Heart right ventricle (tissue), 16 donors: ENCODE measurements at places on chromosomes 1 and 21.

DNA sequence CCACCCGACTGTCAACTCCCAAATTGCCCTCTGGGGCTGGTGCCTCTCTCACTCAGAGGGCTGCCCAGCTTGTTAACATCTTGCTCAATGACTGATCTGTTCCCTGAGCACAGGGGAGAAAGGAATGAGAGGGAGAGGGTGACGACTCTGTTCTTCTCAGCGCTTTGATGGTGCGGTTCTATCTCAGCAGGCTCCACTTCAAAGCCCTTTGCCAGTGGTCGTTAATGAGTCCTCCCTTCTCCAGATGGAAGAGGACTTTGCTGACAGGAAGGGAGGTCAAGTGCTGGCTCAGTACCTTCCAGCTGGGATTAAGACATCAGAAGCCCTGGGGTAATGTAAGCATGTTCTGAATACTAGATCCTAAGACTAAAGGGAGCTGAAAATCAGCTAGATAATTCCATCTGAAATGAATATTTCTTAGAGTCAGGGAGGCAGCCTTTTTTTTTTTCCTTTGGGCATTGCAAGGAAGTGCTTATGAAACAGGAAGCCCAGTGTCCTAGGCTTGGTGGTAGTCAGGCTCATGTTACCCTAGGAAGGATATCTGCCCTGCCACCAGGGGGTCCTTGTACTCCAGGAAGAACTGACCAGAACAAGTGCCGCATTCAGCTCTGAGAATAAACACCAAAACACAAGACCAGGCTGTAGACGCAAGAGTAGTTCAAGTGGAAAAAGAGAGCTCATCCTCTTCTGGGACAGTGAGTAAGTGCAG is 4.7 kb downstream of the FMOD start:
- DNase-seq: no peak

- DNase-seq: no peak
These were observed 46.2 kb downstream of the PLPP3 start for GRCh38 chr1:56533197-56533596.

GRCh38 chr21:20882462-20883407 is 115.5 kb upstream of the NCAM2 start:
- DNase-seq: no peak

GRCh38 chr1:247212627-247213617 is 41.1 kb upstream of the ZNF124 start:
- DNase-seq: no peak

DNA sequence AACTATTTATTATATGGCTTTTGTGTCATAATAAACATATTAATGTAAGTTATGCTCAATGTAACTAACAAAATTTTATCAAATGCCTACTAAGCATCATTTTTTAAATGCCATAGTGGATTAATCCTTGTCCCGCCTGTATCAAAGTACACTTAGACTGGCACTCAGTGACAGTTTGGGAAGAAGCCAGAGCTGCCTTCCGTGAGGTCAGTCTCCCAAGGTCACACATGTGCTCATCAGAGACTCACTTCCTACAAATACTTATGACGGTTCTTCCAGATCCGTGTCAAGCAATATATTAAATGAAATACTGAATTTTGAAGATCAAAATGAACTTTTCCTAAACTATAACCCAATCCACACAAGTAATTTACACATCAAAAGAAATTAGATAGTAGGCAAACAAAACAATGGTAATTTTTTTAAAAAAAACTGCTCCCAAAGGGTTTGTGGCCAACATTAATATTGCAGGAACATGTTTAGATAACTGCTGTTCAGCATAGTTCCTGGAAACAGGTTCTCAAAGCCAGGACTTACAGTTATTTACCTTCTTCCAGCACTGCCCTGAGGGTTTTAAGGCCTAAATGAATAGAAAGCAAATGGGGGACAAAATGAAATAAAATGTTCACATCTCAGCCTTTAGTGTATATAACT is 27.2 kb downstream of the WLS start:
- DNase-seq: peak; percentile 30

DNA sequence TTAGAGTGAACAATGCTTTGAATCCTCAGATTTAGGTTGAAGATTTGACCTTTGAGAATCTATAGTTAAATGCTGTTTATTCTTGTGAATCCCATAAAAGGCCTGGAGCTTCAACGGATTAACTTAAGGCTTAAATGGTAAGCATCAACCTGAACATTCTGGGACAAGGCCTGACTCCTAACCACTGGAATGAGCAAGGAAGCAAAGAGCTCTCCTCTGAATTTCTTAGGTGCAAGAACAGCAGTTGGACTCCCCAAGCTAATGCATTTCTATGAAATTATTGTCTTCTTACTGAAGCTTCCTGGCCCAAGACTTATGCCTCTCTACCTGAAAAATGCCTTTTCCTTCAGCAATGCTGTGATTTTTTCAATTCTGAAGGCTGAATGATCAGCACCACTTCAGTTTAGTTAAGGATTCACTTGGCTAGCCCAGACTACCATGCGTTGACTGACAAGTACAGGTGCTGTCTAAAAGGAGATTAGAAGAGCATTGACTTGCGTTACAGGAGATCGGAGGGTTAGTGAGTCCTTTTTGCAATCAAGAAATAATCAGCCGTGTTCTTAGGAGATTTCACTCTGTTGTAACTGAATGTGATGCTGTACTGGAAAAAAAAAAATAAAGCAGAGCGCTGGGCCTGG is 178.5 kb downstream of the ZC3H11B start:
- DNase-seq: no peak

- peak; percentile 75 for DNase-seq
These were observed 36.6 kb downstream of the PLXNA2 start for GRCh38 chr1:208207388-208208131.

GRCh38 chr1:57832612-57833011 is 408.8 kb upstream of the DAB1 start:
- DNase-seq: no peak

- DNase-seq: no peak
These were observed 5.8 kb downstream of the TTC22 start for GRCh38 chr1:54795356-54795665.

DNA sequence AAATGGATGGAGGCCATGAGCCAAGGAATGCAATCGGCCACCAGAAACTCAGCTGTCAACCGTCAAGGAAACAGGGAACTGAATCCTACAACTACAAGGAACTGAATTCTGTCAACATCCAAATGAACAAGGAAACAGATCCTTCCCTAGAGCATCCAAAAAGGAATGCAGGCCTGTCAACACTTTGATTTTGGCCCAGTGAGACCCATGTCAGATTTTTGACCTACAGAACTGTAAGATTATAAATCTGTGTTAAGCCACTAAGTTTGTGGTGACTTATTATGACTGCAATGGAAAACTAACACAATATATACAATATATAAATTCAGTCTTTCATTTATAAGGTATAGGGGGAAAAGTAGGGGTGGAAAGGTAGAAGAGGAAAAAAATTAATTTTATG is 55.3 kb downstream of the SHCBP1L start:
- no peak for DNase-seq

DNA sequence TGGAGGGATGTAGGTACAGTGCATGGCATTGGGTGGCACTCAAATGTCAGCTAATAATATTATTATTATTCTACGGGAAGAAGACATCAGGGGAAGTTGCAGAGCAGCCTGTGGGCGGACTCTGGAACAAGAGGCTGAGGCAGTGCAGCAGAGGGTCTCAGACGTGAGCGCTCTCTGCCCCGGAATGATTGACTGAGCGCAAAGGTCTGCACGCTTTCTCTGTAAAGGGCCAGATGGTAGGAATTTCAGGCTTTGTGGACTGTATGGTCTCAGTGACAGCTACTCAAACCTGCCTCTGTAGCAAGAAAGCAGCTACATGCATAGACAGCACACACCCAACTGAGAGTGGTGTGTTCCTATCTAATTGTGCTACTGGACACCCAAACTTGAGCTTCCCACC is 29.6 kb upstream of the VPS13D start:
- no peak for DNase-seq

- no peak for DNase-seq
These were observed 42.2 kb downstream of the RNF220 start for GRCh38 chr1:44447051-44447810.

- no peak for DNase-seq
These were observed 7.0 kb downstream of the KRTAP15-1 start for GRCh38 chr21:30447056-30447455.

- DNase-seq: peak; percentile 67
These were observed 88.3 kb upstream of the NGF start for GRCh38 chr1:115426231-115426771.

DNA sequence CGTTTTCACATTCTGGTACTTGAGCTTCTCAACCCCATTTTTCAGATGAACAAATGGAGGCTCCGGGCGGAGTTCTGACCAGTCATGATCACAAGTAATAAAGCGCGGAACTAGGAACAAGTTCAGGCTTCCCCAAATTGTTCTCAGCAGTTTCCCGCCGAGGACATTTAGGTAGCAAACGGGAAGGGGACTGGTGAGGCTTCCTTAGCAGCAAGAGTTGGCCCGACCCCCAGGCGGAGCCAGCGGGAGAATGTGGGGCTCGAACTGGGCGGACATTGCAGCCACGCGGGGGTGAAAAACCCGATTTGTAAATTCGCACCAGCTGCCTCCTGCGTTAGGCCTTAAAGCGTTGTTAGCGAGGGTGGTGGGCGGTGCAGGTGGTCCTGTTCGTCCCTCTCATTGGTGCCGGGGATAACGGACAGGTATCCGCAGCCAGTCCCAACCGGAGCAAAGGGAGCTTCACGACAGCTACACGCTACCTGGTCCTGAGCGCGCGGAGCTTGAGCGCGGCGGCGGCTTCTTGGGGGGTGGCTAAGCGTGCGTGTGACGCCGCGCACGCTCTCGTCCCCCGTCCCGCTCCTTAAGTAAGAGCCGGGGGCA is 15.3 kb downstream of the SEMA6C start:
- peak; percentile 76 for DNase-seq

DNA sequence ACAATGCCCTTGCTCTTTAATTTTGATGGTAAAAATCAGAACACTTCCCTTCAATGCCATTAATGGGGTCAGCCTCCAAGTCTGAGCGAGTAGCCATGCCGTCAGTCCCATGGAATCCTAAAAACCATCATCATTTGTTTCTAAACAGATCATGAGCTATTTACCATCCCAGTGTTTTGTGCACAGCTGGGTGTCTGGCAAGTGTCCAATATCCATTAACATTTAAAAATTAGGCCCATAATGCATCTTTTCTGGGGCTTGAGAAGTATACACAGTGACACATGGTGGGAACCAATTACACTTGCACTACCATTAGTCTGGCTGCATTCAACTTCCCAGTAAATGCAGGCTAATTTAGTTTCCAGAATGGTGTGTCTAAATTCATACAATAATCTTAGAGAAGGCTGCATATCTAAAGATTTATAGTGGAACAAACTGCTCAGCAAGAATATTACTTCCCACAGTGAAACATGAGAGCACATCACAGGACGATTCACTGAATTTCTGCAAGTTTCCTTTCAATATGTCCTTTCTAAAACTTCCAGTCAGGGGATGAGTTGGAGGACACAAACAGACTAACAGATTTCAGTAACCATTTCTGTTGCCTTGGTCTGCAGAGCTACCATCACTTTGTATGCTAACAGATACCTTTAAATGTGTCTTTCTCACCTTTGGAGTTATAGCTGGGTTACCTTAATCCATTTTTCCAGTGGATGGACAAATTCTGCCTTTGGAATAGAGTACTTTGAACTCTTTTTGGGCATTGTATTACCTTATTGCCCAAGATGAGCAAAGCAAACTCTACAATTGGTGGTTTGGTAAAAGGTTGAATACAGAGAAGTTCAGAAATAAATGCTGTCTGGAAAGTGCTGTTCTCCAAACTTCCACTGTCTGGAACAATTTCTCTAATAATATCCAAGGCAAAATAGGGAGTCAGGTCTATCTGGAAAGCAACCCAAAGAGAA is 258.0 kb downstream of the PTBP2 start:
- peak; percentile 3 for DNase-seq

DNA sequence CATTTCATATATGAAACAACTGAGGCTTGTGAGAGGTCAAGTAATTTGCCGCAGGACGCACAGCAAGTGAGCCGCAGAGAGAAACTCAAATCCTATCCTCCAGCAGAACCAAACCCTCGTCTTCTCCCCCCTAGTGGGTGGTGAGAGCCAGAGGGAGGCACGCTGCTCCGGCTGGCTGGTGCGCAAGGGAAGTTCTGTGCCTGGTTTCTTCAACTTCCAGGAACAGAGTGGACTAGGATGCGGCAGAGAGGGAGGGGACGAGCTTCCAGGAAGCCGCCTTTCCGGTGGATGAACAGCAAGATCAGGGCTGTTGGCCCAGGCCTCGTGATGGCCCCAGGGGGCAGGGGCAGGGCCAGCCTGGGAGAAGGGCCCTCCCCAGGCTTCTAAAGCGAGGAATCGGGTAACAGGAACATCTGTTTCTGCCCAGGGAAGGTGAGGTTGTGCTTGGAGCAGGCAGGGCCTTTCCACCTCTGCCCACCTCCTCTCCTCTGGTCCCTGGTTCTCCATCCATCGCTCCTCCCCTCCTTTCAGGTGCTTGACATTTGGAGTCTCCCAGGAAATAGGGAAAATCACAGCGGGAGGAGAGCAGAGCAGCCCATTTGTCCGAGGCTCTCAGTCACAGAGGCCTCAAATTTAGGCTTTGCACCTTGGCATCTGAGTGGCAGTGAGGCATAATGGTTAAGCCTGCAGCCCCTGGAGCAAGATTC is 16.8 kb upstream of the PDIK1L start:
- peak; percentile 45 for DNase-seq

- DNase-seq: no peak
These were observed 199.3 kb downstream of the TTLL7 start for GRCh38 chr1:83799594-83799993.

- no peak for DNase-seq
These were observed 40.9 kb downstream of the SYT6 start for GRCh38 chr1:114112775-114113174.

DNA sequence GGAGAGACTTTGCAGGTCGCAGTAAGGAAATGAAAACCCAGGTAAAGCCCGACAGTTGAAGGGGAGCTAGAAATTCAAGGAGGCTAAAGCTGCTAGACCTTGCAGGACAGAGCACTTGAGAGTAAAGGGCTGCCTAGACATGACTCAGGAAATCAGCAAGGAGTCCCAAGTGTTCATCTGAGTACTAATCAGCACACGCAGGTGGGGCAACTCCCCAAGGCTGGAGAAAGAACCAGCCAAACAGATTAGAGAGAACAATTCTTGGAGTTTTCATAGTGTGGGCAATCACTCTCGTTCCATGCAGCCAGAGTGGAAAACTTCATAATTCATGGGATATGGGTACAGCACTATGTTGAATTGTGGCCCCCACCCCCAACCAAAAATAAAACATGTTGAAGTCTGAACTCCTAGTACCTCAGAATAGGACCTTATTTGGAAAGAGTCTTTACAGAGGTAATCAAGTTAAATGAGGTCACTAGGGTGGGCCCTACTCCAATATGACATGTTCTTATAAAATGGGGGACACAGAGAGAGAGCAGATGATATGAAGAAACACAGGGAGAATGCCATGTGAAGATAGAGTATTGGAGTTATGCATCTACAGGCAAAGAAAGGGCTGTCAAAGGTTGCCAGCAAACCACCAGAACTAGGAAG is 28.0 kb downstream of the SYDE2 start:
- no peak for DNase-seq

GRCh38 chr21:40049031-40049930 is 182.0 kb downstream of the PCP4 start:
- no peak for DNase-seq

DNA sequence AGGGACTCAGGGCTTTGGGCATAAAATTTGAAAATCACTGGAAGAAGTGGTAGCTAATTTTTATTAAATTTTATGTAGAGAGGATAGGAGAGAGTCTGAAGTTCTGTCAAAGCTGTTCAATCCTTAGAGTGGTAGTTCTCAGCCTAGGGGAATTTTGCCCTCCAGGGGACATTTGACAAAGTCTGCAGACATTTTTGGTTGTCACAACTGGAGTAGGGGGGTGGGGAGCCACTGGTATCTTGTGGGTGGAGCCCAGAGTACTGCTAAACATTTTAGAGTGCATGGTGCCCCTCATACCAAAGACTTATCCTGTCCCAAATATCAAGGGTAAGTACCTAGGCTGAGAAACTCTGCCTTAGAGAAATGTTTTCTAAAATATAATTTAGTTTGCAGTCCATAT is 30.2 kb downstream of the RASAL2 start:
- DNase-seq: no peak
